ENCODE measurements at places on chromosomes 7 and 10.

GRCh38 chr10:21976739-21977138, 26.8 kb downstream of the DNAJC1 start:
- DNase-seq = no peak

DNA sequence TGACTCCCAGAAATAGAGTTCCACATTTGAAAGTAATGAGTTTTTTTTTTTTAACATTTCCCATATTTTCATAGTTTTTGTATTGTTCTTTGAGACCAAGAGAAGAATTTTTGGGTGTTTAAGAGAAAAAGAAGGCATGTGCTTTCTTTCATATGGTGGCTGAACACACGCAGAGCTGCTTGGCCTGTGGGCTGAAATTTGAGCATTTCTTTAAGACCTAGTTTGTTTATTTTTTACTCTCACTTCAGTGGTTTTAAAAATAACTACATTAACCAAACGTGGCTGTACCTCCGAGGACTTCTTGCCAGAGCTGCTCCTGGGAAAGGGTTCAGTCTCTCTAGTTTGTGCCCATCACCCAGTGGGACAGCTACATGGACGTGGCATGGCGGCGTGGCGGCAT, 58.3 kb downstream of the INPP5A start:
- DNase-seq = no peak

DNA sequence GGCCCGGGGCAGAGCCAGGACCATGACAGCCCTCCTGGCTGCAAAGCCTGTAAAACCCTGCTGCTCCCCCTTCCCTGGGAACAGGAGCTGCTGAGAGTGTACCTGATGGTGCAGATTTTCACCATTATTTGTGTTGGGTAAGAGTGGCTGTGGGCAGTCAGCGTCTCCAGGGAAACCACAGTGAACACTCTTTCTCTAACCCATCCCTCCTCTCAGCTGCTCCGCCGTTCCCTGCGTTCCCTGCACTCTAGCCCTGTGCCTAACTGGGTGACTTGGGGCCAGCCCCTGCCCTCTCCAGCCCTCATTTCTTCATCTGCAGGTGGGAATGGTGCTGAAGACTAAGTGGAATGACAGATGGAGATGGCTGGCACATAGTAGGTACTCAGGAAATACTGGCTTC, 75.9 kb upstream of the PCBD1 start:
- no peak for DNase-seq

DNA sequence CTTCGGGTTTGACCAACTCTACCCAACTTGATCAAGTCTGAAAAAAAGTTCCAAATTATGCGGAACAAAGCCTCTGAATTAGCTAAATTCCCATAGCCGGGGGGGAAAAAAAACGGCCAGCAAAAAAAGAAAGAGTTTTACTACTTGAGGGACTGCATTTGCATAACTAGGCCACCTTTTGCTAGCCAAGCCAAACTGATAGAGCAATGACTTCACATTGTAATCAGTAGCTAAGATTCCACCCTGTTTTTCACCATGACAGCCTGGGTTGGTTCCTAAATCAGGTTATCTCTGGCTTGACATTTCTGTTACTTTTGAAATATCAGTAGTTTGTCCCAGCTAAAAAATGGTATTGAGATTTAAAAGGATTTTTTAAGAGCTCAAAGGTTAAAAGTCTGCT, 31.4 kb upstream of the CREB3L2 start:
- no peak for DNase-seq

GRCh38 chr7:73448609-73449008, 15.0 kb downstream of the FZD9 start:
- no peak for DNase-seq
